ENCODE measurements at places on chromosomes 11 and 22.

GRCh38 chr11:58594826-58595225, 16.0 kb downstream of the ZFP91 start:
- no peak for DNase-seq

GRCh38 chr11:68575025-68575665, 109.2 kb upstream of the GAL start:
- no peak for DNase-seq

GRCh38 chr11:126186708-126187529, 24.5 kb downstream of the RPUSD4 start:
- DNase-seq: no peak

GRCh38 chr11:1121331-1121812, 36.4 kb upstream of the MUC5AC start:
- DNase-seq: no peak
